ENCODE measurements at places on chromosomes 13 and 19. TPM values are rescaled to one million over a fixed set of nuclear protein-coding genes. Genes with fewer than 3 reads are reported as not detected.

The NLRP9 gene
- not detected for total RNA-seq

The SIGLEC6 gene
- total RNA-seq: 0.16 TPM

The PRX gene
- total RNA-seq: 3.8 TPM

The IGLON5 gene
- total RNA-seq: not detected

The SLC10A2 gene
- not detected for total RNA-seq

The CBARP gene
- total RNA-seq: 1.1 TPM

The POP4 gene
- 46.9 TPM for total RNA-seq

The SHISA2 gene
- 0.11 TPM for total RNA-seq

The ZNF229 gene
- 6.1 TPM for total RNA-seq

The CYP2A6 gene
- 0.27 TPM for total RNA-seq

The OVOL3 gene
- total RNA-seq: not detected

The THSD1 gene
- 4.4 TPM for total RNA-seq

The CCDC70 gene
- total RNA-seq: not detected

The SCAF1 gene
- total RNA-seq: 42.0 TPM

The CEACAM16 gene
- not detected for total RNA-seq

The NXNL1 gene
- 0.24 TPM for total RNA-seq

The TPM4 gene
- 74.7 TPM for total RNA-seq

The LILRA6 gene
- 1.8 TPM for total RNA-seq

The HS6ST3 gene
- total RNA-seq: 0.56 TPM

The SLC46A3 gene
- 16.2 TPM for total RNA-seq

The CLDN10 gene
- total RNA-seq: not detected

The DCUN1D2 gene
- 196 TPM for total RNA-seq

The OR7C1 gene
- total RNA-seq: not detected

The KCNRG gene
- 0.32 TPM for total RNA-seq

The IL4I1 gene
- total RNA-seq: not detected

The ICAM4 gene
- total RNA-seq: 0.46 TPM

The CBY2 gene
- not detected for total RNA-seq

The NUP58 gene
- total RNA-seq: 22.0 TPM

The ING1 gene
- total RNA-seq: 6.6 TPM

The ZNF816 gene
- 4.7 TPM for total RNA-seq

The CYP2S1 gene
- 0.56 TPM for total RNA-seq

The IL11 gene
- total RNA-seq: not detected

The ZNF285 gene
- total RNA-seq: 4.9 TPM
